NCI-H2081 treated with DMSO at 0.1 percent for 48 hours (cell line): ENCODE measurements at places on chromosomes 12 and 14.

GRCh38 chr14:35410858-35411257 is 6.3 kb upstream of the NFKBIA start:
- DNase-seq = no peak

- no peak for DNase-seq
Measured at GRCh38 chr12:58419196-58419760, 477.9 kb downstream of the ATP23 start.

GRCh38 chr12:126509572-126509971 is 1444.3 kb downstream of the AACS start:
- DNase-seq = no peak

DNA sequence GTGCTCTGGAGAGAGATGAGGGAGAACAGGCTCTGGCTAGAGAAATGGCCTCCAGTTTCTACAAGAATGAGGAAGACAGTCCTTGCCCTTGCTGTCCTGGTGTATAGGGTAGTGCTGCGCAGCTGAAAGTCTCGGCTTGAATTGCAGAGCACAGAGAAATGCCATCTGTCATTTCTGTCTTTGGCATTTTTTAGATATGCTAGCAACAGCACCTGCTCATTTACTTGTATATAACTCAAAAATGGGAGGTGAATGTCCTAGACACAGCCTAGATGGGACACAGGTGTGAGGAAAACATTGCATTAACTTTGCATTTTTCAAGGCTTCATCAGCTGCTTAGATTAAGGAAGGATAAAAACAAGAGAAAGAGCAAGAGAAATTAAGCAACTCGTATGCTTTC is 35.8 kb downstream of the GPR19 start:
- DNase-seq = no peak

DNA sequence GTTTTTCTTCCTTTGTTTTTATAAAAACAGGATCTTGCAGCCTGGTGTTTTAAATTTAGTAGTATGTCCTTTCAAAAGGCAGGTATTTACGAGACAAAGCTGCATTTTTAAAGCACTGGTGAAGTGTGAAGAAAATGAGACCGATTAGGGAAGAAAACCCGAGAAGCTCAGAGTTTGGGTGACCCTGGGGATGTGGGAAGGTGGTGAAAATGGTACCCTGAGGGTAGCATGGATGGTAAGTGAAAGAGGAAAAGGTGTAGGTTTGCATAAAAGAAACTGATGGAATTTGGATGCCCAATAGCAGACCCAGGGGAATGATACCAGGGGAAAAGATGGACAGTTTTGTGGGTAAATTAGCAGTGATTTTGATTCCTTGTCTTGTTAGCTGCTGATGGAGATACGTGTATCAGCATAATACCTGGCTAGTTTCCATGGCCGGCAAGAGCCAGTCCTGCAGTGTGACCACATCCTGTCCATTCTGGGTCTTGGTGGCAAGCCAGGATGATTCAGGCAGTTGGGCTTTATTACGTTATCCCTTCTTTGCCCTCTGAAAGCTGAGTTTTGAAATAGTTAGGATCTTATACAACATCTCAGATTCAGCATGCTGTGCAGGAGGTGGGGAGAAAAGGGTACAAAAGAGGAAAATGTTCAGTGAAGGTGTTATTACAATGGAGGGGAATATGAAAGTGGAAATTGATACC is 8.9 kb downstream of the BICD1 start:
- DNase-seq = no peak

- no peak for DNase-seq
Measured at GRCh38 chr14:76480426-76480825, 104.5 kb downstream of the ESRRB start.

DNA sequence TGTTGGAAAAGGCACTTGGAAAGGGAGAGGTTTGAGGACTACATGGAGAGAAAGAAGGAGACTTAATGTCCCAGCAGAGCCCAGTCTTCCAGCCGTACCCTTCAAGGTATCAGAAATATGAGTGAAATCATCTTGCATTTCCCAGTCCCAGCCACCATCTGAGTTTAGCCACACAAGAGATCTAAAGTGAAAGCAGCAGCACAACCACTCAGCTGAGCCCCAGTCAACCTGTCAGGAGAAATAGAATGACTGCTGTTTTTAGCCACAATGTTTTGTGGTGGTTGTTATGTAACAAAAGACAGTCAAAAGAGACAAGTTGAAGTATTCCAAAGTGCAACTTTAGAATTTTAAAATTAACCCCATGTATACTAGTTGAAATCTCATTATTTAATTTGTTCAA is 28.0 kb downstream of the DERA start:
- DNase-seq = no peak

- no peak for DNase-seq
Measured at GRCh38 chr12:119710374-119710964, 42.5 kb downstream of the PRKAB1 start.

- no peak for DNase-seq
Measured at GRCh38 chr12:95759718-95760117, 30.8 kb downstream of the NTN4 start.

DNA sequence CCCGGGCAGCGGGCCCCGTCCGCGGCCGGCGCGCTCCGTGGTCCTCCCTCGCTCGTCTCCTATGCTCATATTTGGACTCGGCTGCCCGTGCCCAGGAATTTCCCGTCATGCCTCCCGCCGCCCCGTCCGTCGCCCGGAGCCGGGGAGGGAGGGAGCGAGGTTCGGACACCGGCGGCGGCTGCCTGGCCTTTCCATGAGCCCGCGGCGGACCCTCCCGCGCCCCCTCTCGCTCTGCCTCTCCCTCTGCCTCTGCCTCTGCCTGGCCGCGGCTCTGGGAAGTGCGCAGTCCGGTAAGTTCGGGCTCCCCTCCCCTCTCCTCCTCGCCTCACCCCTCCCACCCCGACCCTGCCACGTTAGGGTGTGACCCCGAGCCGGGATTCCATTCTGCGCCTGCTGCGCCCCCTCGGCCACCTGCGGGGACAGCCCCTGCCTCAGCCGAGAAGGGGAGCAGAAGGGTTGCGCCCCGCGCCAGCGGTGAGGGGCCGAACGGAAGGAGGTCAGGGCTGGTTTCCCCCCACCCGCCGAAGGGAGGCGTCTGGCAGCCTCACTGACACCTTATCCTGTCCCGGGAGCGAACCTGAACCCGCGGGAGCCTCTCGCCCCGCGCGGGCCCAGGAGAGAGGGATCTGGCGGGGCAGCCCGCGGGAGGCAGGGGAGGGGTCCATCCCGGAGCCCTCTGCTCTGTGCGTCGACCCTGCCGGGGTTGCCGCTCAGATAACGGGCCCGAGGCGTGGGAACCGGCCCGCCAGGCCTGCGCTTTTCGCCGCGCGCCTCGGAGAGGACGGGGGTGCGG is at the start of gene MSRB3:
MSRB3 (plus strand) TSS at position 108 of the 793 bp plus-strand sequence. CDS start 29,897 bp downstream, outside the sequence.
- DNase-seq = no peak

DNA sequence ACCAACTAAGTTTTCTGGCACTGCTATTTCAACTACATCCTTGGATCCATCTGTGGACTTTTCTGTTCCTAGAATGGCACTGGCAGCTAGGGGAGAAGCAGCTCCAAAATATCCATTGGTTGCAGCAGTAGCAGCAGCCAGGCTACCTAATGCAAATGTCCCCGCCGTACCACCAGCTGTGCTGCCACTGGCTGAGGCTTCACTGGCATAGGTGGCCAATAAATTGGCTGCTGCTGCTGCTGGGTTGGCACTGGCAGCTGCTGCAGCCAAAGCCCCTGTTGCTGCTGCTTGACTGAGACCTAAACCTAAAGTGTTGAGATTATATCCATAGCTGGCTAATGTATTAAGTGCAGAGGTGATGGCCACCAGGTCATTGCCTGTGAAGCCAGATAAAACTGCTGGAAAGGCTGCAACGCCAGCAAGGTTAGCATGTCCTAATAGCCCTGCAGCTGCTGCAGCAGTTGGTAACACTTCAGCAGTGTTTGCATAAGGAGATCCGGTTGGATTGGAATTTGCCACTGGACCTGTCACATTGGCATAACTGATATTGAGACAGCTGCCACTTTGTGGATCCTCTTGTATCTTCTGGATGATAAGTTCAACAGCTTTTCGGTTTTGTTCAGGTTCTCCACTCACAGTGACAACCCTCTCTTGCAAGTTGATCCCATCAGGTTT is 149.5 kb downstream of the NOVA1 start:
- DNase-seq = no peak

GRCh38 chr12:15563663-15564062 is 225.5 kb downstream of the EPS8 start:
- DNase-seq = no peak

DNA sequence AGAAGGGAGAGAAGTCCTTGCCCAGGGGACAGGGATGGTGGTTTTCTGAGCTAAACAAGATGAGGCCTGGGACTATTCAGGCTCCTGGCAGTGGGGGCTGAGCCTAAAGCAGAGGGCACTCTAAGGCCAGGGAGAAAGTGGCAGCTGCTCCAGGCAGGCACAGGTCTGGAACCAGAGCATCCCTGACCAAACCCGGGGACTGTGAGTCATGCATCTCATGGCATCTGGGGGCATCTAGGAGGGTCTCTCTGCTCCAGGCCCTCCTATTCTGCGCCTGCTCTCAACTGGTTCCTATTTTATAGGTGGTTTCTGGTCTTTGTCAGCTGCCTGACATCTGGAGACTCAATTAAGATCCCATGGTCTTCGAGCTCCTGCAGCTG is 11.6 kb downstream of the KRT7 start:
- no peak for DNase-seq

GRCh38 chr12:125175576-125175975 is 110.3 kb downstream of the AACS start:
- no peak for DNase-seq

DNA sequence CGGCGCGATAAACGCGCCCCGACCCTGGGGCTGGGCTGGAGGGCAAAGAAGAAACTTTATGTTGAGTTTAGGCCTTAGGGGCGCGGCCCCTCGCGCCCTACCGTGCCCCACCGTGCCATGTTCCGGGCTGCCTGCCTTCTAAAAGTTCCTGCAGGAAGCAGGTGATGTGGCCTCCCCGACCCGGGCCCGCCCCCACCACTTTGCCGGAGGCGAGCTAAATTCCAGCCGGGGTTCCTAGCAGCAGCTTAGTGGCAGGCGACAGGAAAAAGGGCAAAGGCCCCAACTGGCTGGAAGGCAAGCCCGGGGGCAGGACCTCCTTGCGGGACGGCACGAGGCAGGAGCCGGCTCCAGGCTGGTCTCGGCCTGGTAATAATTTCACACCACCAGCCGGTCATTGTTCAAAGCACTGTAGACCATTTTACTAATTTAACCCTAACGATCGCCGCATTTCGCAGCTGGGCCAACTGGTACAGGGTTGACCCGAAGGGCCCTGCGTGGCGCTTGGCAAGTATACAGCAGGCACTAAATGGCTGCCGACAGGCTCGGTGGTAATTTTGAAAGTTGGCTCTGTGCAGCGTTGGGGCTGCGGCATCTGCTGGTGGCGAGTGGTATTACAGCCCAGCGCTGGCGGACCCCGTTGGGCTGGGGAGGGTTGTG is 895 bp upstream of the CCDC88C start:
- DNase-seq = no peak

DNA sequence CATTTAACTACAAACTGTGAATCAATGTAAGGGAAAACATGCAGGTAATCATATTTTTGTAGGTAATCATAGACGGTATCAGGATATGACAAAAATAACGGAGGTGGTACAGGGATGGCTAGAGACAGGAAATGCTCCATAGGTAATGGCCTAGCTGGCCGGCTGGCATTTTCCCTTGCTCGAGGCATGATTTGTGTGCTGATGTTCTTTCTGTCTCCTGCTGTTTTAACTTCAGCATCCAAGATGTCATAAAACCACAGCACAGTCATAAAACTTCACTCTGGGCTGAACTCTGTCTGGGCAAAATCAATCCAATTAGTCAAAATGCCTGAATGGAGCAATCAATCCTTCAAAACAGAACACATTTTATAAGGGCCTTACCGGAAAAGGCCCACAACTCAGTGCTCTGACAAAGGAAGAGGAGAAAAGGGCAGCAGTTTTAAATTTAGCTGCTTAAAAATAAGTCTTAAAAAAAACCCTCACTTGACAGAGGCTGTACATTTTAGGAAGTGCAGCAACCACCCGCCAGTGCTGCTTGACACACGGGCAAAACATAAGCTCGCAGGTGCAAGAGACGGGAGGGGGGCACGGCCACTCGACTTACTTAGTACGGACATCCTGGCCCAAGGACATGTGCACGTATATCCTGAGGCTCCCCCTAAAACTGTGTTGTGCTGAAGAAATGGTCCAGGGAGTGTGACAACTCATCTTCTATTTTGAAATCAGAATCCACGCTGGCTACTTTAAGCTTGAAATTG is 40.5 kb upstream of the GPR68 start:
- DNase-seq = no peak

DNA sequence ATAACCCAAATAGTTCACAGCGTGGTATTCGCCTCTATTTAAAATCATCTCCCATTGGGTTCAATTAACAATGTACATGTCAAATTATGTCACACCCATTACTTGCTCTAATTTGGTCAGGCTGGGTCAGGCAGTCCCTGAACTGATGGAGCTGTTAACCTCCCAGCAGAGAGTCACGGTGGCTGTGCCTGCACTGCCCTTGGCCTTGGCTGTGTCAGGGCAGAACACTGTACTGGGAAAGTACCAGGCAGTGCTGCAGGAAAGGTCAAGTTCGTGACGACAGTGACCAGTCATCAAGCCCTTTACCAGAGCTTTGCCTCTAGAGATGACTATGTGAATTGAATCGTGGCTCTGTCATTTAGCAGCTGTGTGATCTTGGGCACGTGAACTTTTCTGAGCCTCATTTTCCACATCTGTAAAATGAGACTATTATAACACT is 100.0 kb downstream of the ARF6 start:
- DNase-seq = no peak

- peak; percentile 11 for DNase-seq
Measured at GRCh38 chr12:70719672-70720420, 82.6 kb upstream of the PTPRB start.
